ENCODE measurements at places on chromosomes 1 and 21.

- no peak for DNase-seq
Observed at GRCh38 chr1:22918644-22919043, 54.0 kb downstream of the LACTBL1 start.

DNA sequence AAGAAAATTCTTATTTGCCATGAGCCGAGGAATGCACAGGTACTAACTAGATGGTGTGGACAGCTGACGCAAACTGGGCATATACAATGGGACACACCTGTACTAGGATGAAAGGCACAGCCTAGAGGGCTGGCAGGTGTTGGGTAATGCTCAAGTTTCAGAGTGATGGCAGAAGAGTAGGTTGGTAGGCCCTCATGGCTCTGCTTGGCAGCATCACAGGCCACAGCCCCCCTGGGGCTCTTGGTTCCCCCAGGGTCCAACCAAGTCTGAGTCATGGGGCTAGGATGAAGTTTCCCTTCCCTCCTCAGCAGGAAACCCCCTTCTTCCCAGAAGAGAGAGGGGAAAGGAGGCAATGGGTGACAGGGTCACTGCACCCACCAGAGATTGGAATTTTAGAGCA lies 35.2 kb downstream of the SPEN start:
- DNase-seq: no peak

DNA sequence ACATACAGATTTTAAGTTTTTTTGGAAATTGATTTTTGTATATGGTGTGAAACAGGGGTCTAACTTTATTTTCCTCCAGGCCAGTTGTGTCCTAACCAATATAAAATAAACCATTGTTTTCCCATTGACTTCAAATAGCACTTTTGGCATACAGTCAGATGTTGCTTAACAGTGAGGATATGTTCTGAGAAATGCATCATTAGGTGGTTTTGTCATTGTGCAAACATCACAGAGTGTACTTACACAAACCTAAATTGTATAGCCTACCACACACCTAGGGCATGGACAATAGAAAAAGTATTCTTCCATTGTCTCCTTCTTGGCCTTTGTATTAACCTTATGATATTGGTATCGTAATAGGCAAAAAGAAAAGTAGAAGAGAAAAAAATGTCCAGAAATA lies 37.4 kb upstream of the DISP1 start:
- DNase-seq: no peak

DNA sequence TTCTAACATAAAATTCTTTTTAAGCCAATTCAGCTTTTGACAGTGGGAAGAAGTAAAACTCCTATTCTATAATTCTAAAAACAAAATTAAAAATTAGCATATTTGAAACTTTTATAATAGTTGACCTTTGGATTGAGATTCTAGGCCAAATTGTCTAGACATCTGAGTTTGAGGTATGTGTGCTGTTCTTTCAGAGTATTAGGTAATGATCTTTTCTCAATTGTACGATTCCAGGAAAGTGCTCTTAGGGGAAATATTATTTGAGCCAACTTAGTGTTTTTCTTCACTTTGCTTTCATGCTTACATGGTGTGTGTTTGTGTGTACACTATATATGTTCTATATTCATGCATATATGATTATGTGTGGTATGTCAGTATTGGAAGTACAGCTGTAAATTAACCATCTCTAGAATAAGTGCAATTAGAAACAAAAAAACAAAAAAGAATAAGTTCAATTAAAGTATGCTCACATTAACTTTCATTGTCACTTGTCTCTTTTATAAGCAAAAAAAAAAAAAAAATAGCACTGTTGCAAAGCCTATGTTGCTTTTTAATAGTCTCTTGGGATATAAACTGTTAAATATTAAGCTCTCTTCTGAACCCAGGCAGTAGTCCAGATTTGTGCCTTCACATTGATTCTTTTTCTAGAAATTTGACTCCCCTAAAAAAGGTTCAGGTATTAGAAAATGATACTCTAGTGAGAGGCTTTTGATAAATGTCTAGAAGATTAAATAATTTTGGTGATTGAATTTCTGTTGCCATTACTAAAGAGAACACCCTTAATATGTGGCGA lies 132.2 kb downstream of the ATP5PO start:
- no peak for DNase-seq

DNA sequence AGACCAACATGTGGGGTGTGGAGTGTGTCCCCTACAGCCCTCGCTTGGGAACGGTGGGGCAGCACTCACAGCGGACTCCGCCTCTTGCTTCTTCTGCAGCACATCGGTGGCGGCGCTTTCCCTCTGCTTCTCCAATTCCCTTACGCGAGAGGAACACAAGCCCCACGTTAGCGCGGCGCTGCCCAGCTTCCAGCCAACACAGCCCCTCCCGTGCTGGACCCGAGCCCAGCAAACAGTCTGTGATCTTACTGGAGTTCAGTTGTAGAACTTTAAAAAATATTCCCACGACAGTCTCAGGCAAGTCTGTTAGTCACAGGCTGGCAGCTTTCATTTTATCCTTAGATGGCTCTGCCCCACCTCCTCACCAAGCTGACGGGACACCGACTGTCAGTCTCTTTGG lies 13.6 kb downstream of the THAP3 start:
- DNase-seq: peak; percentile 20

GRCh38 chr1:115641762-115642167 lies at the start of gene VANGL1:
Gene VANGL1 (plus strand): TSS chr1:115641970. CDS start chr1:115651414, 9,444 bp downstream.
- DNase-seq: no peak

DNA sequence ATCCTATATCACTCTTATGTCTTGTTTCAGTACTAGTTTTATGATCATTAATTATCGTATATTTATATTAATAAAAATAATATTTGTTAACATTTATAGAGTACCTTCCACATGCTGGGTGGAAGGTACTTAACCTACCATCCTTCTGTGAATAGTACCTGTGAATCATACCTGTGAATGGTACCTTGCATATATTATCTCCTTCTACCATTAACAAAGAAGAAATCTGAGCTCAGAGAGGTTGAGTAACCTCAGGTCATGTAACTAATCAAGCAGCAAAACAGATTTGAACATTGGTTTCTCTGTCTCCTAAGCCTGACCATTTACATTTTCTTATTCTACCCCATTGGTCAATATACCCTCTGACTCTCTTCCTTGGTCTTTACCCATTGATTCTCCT lies 174.4 kb upstream of the UBE2U start:
- DNase-seq: no peak

- peak; percentile 19 for DNase-seq
Observed at GRCh38 chr1:39955547-39956539, 898 bp downstream of the MFSD2A start.

DNA sequence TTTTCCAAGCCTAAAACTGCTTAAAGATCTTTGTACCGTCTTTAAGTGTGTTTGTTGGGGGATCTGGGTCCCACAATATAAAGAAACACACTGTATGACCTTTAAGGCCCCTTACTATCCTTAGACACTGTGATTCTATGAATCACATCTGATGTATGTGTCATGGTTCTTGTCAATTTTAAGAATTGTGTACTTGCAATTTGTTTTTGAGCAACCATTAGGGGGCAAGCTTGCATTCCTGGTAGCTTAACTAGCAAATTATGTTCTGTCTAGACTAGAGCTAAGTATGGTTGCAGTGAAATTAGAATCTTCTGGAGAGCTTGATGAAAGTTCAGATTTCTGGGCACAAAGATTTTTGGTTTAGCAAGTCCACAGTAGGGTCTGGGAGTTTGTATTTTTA lies 219.5 kb downstream of the TPR start:
- peak; percentile 34 for DNase-seq

DNA sequence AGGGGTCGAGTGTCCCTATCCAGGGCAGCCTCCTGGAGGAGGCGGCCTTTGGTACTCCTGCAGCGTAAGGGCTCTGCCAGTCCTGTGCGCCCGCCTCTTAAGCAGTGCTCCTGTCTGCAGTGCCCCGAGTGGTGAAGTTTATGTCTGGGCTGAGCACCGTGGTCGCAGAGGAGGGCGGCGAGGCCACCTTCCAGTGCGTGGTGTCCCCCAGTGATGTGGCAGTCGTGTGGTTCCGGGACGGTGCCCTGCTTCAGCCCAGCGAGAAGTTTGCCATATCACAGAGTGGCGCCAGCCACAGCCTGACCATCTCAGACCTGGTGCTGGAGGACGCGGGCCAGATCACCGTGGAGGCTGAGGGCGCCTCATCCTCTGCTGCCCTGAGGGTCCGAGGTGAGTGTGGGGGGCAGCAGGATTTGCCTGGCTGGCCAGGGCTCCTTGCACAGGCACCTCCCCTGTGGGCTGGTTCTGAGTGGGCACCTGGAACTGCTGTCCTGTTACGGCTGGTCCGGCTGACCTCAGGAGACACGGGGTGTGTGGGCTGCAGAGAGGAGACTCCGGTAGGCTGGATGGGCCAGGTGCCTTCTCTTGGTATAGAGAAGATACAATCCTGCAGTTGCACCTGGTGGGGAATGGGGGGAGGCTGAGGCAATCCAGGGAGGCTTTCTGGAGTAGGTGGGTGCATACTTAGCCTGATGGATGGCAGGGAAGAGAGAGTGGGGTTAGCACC lies 66.8 kb downstream of the OBSCN start:
- DNase-seq: no peak

DNA sequence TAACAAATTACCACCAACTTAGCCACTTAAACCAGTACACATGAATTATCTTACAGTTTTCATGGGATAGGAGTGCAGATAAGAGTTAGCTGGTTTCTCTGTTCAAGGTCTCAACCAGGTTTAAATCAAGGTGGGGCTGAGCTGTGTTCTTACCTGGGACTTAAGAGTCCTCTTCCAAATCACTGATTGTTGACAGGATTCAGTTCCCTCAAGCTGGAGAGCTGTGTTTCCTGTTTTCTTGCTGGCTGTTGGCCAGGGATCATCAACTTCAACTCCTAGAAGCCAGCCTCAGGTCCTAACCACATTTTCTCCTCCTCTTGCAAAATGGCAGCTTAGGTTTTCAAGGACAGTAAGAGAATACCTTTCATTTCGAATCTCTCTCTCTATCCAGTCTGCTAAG lies 123.8 kb upstream of the CHRM3 start:
- no peak for DNase-seq

DNA sequence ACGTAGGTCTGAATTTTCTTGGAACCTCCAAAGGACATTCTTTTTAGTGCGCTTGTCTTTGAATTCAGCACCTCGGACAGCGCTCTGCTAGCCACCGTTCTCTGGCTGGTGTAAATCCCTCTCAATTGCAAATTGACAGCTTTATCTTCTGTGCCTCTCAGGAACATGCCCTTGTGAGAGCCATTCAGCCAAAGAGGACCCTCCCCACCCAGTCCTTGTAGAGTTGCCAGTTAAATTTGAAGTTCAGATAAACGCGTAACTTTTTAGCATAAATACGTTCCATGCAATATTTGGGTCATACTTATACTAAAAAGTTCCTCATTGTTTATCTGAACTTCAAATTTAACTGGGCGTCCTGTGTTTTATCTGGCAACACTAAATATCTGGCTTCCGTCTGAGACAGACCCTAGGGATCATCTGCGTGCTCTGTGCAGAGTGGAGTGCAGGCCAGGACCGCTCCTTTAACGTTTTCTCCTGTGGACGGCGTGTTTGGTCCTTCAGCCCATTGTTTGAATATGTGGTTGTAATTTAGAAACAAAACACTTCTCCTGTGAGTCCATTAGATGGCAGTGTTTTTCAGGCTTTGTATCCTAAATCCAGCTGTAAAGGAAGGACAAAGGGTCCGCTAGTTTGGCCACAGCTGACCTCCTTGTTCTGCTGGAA lies 7.0 kb downstream of the KCNAB2 start:
- peak; percentile 11 for DNase-seq

DNA sequence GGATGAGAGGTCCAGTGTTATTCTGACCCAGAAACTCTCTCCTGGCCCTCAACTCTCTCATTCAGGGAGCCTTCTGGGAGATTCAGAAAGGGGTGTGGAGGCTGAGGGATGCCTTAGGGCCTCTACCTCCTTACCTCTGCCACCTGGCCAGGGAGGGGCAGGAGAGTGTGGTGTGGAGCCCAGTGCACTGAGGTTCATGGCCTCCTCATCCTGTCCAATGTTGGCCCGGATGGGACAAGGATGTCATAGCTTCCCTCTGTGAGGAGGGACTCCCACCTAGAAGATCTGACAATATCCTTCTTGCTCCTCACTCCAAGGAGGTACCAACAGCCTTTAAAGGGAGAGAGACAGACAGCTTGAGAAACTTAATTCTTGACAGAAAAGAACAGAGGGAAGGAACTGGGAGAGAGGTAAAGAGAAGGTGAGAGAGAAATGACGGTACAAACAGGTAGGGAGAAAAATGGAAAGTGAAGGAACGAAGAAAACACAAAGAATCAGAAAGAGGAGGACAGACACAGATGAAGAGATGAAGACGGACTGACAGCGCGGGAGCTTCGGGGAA lies 779 bp downstream of the BEND5 start:
- DNase-seq: no peak

DNA sequence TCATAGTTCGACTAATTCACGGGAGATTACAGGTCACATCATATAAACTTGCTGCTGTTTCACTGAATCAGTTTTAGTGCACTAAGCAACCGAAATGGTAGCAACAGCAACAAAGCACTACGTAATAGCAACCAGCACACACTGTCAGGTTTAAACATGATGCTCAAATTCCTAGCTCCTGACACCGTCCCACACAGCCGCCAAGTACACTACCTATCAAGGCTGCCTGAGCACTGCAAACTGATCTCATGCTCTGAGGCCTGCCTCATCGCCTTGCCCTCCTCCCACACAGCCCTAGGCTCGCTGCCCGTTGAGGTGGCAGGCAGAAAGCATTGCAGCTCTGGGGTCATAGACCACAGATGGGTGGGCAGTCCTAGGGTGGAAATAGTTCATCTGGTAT lies 12.4 kb downstream of the LAMC2 start:
- peak; percentile 13 for DNase-seq

- no peak for DNase-seq
Observed at GRCh38 chr1:156832434-156832833, 15.8 kb upstream of the SH2D2A start.

DNA sequence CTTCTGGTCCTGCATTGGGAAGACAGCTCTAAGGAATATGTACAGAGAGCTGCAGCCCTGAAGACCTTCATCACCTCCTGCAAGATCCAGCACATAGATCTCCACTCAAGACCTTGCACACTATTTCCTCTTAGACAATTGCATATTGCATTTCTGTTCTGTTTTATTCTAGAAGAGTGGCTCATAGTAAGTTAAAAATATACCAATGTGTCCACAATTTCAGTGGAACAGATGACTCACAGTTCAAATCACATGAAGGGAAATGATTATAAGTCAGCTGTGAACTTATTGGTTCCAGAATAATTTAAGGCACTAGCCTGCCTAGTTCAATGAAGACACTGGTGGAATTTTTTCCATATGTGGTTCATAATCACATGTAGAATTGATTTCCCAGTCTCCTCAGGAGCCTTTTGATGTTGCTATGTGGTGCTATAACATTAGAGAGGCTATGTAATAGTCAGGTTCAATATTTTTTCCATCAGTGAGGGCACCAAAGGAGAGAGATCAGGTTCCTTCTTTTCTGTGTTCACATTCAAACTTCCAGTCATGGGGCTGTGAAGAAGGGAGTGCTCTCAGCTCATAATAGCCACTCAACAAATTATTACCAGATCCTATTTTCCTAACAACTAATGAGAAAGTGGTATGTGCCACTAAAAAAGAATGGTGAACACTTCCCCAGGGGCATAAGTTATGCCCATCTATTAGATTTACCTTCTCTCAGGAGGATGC lies 9.8 kb upstream of the AK5 start:
- no peak for DNase-seq

- no peak for DNase-seq
Observed at GRCh38 chr1:161313554-161314200, 504 bp upstream of the SDHC start.
